Psoas muscle (tissue), 8 donors: ENCODE measurements at places on chromosomes 11 and 22.

- no peak for DNase-seq
Measured at GRCh38 chr22:47816121-47816862, 1053.8 kb downstream of the TBC1D22A start.

GRCh38 chr22:20655623-20656022 lies 118.3 kb upstream of the SERPIND1 start:
- DNase-seq, result no peak

DNA sequence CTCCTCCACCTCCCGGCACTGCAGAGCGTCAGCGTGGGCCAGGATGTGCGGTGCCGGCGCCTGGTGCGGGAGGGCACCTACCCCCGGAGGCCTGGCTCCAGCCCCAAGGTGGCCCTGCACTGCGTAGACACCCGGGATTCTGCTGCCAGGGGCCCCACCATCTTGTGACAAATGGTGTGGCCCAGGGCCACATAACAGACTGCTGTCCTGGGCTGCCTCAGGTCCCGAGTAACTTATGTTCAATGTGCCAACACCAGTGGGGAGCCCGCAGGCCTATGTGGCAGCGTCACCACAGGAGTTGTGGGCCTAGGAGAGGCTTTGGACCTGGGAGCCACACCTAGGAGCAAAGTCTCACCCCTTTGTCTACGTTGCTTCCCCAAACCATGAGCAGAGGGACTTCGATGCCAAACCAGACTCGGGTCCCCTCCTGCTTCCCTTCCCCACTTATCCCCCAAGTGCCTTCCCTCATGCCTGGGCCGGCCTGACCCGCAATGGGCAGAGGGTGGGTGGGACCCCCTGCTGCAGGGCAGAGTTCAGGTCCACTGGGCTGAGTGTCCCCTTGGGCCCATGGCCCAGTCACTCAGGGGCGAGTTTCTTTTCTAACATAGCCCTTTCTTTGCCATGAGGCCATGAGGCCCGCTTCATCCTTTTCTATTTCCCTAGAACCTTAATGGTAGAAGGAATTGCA lies 13.5 kb downstream of the TSKU start:
- no peak for DNase-seq

DNA sequence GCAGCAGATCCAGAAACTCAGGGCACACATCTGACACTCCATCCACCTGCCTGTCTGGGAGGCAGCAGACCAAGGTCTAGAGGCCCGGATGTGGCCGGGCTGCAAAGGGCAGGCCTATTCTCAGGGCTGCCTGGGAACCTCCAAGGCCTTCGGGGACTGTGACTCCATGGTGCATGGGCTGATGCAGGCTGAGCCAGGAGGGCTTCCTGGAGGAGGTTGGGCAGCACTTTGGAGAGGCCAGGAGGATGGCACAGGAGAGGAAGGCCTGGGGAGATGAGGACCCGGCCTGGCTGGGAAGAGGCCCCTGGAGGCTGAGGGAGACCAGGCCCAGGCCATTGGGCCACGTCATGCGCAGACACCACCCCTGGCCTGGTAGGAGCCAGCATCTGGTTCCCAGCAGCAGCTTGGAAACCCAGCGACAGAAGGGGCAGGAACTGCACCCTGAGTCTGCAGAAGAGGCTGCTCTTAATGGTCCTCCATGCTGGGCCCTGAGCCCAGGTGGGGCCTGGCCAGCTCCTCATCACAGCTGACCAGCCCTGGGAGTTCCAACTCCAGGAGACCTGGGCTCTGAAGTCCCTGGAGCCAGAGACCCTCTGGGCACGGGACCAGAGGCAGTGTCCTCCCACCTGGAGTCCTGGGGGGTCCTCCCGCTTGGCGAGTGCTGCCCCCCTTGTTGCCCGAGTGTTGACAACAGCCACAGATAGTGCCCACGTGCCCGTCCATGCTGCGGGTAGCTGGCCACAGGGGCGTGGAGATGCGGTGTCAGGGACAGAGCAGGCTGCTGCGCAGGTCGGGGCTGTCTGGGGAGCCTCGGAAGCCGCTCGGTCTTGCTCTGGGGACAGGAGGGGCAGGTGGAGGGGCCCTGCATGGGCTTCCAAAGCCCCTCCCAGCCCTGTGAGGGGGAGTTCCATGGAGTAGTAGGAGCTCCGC lies 5.5 kb downstream of the PHLDA2 start:
- DNase-seq, result peak; percentile 42

GRCh38 chr11:23509023-23509422 lies 648.7 kb upstream of the CCDC179 start:
- DNase-seq, result no peak

- DNase-seq, result no peak
Measured at GRCh38 chr22:37639771-37640590, 512 bp downstream of the SH3BP1 start.

DNA sequence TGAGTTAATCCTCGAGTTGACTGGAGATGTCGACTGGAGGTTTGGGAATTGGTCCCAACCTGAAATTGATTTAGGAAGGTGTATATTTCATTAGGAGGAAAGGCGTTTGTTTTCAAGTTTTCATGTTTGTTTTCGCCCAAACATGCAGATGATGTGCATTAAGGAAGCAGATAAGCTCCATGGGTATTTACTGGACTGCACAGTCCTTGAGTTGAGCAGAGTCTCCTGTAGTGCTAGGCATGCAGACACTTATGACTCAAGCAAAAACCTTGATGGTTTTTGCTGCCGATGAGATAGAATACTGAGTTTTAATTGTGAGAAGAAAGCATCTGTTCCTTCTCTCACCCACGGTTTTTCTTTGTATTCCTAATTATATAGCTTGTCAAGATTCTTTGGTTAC lies 27.9 kb downstream of the CABIN1 start:
- no peak for DNase-seq

GRCh38 chr11:1946812-1947484 lies at the start of gene MRPL23:
Gene MRPL23, plus strand, starts transcription at chr11:1947332. Its CDS starts 31 bp downstream, at chr11:1947363.
- DNase-seq, result peak; percentile 17

DNA sequence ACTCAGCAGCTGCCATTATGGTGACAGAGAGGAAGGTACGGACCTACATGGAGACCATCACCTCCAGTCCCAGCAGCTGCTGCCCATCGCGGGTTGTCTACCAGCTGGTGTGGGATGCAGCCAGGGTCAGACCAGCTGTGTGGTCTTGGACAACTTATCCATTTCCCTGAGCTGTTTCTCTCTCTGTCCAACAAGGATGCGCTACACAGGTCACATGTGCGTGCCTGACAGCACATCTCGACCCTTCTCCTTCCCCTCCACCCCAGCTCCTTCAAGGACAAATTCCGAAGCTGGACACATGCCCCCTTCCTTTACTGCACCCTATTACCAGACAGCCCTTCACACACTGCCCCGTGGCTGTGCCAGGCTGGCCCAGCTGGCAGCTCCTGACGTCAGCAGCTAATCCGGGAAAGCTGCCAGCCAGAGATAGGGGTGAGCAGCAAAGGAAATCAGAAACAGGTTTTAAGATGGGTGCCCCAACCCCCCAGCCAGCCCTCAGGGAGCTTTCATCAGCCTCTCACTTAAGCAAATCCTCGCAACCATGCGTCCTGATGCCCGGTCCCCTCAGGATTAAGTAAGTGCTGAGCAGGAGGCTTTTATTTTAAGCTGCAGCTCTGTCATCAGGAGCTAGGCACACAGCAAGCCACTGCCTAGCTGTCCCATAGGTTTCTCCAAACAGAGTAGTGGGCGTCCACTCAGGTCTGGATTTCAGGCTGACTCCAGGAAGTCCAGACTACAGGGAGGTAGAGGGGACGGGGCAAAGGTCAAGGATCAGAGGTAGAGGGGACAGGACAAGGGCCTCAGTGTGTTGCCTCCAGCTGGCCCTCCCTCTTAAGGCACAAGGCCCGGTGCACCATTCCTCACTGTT lies 20.3 kb downstream of the TEF start:
- peak; percentile 76 for DNase-seq
